ENCODE measurements at places on chromosomes 11 and 22. TPM values are rescaled to one million over a fixed set of nuclear protein-coding genes. Genes with fewer than 3 reads are reported as not detected.

OR2AG1 gene
- total RNA-seq, result not detected

ZNF215 gene
- total RNA-seq, result 2.3 TPM

- H3K27ac ChIP-seq, result no peak overlapping the region
- peak; percentile 82 for DNase-seq
- peaks cover 5% of the 10 kb centered on the region for H3K4me1 ChIP-seq
- no peaks in the 10 kb centered on the region for H3K36me3 ChIP-seq
Measured at GRCh38 chr22:47042116-47042825, 279.8 kb downstream of the TBC1D22A start.

DNA sequence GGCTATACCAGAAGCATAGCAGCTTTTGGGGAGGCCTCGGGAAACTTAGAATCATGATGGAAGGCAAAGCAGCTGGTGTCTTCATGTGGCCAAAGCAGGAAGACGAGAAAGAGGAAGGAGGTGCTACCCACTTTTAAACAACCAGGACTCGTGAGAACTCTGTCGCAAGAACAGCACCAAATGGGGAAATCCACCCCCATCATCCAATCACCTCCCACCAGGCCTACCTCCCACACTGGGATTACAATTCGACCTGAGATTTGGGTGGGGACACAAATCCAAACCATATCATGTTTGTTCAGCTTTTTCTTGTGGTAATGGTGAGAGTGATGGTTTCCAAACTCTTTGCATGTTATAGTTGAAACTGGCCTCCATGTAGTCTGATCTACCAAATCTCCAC lies 32.5 kb upstream of the OR10D3 start:
- no peak overlapping the region for H3K4me3 ChIP-seq
- peaks cover 1% of the 10 kb centered on the region for H3K36me3 ChIP-seq
- no peak overlapping the region for H3K27ac ChIP-seq

DNA sequence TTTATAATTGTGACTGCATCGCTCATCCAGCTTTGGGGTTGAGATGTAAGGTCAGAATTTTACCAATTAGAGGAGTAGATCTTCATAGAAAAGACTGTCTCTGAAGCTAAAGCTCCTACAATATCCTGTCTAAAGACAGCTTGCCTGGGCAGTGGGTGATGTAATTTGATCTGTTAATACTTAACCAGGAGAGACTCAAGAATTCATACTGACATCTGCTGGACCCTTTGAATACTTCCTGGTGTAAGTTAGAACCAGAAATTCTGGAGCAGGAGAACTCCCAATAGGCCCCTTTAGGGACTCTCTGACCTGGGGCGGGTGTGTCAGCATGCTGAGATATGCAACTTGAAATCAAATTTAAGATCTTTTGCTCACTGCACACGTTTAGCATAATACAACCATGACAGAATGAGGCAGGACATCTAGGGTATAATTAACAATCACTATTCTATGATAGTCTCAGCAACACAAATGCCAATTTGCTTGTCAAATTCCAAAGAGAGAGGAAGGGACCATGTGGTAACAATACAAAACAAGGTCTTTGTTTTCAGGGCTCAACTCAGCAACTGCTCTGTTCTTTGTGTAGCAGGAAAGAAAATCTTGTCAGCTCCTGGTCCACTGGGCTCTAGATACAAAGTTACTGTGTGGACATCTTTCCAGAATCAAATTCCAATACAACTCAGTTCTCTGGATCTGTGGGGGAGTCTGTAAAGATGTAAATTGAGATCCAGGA lies 143.9 kb downstream of the INSC start:
- H3K27ac ChIP-seq, result peak overlapping the region; percentile 33
- no peak overlapping the region for H3K4me3 ChIP-seq
- H3K36me3 ChIP-seq, result no peaks in the 10 kb centered on the region

DNA sequence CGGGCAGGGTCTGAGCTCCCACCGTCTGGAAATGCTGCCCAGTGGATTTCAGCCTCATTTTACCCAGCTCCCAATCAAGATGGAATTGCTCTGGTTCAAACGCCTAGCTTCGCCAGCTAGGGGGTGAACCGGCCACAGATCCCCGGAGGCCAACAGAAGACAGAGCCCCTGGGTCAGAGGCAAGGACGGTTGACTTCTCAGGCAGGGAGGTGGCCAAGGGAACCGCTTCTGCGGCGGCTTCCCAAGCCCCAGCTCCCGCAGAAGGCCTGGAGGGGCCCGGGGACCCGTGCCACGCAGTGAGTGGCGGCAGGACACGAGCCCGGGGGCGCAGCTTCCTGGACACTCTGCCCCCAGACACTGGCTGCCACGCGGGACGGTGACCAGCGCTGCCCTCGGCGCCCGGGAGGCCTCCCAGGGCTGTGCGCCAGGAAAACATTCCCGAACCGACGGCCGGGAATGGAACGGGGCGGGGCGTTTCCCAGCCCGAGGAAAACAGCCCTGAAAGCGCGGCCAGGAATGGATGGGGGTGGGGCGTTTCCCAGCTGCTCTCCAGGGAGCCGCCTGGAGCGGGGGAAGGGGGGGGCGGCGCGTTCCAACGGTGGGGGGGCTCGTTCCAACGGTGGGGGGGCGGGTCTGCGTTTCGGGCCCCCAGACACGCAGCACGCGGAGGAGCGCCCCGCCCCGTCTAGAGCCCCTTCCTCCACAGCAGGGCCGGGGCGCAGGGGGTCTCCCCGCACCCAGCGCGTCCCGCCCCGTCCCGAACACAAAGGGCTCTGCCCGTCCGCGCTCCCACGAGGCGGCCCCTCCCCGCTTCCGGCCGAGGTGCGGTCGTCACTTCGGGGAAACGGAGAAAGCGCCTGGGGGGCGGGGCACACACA lies 13.5 kb upstream of the B4GALNT4 start:
- DNase-seq, result peak; percentile 92
- H3K4me3 ChIP-seq, result peak overlapping the region; percentile 43
- H3K4me1 ChIP-seq, result peaks cover 30% of the 10 kb centered on the region
- peak overlapping the region; percentile 92 for H3K27ac ChIP-seq
- peaks cover 2% of the 10 kb centered on the region for H3K27me3 ChIP-seq

GRCh38 chr22:45577746-45578523 lies 75.3 kb downstream of the FBLN1 start:
- no peaks in the 10 kb centered on the region for H3K4me1 ChIP-seq
- no peak overlapping the region for H3K4me3 ChIP-seq
- peak; percentile 92 for DNase-seq
- H3K36me3 ChIP-seq, result peaks cover 3% of the 10 kb centered on the region

DNA sequence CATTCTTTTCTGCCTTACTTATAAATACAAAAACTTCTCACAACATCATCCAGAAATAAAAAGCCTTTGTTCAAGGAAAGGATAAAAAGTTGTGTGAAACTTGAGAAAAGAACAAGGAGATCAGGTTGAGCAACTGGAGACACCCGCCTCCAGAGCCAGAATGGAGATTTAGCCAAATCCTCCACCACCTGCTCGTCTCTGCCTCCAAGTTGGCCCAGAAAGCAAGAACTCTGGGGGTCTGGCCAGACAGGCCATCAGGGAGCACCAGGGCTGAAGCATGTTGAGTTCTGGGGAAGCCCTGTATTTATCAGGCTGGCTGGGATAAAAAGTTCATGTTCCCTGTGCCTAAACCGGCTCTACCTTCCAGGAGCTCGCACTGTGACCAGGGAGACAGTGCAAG lies 14.9 kb downstream of the SMCO4 start:
- H3K36me3 ChIP-seq, result no peaks in the 10 kb centered on the region
- no peak for DNase-seq

- peaks cover 16% of the 10 kb centered on the region for H3K36me3 ChIP-seq
- H3K4me1 ChIP-seq, result peaks cover 33% of the 10 kb centered on the region
- DNase-seq, result no peak
- no peaks in the 10 kb centered on the region for H3K27me3 ChIP-seq
- H3K4me3 ChIP-seq, result no peak overlapping the region
Measured at GRCh38 chr11:86663761-86664160, 8.7 kb downstream of the ME3 start.

DNA sequence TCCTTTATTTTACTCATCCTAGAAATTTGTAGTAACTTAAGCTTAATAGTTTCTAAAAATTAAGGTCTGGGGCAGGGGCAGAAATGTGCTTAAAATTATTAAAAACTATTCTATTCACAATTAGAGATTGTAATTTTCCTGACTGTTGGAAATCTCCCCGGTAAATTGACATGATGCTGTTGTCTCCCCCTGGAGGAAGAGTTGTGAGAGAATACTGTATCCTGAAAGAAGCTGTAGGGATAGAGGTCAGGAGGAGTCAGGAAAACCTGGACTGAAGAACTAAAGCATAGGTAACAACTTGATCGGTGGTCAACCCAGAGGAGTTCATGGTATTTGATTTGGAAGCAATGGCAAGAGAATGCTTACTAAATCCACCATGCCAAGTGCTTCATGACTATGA lies 16.2 kb upstream of the ESAM start:
- H3K4me1 ChIP-seq, result peaks cover 12% of the 10 kb centered on the region
- no peak for DNase-seq
- peaks cover 3% of the 10 kb centered on the region for H3K36me3 ChIP-seq
- H3K27me3 ChIP-seq, result no peaks in the 10 kb centered on the region
- no peak overlapping the region for H3K27ac ChIP-seq

MS4A3 gene
- total RNA-seq, result not detected

CALCA gene
- total RNA-seq, result not detected

DNA sequence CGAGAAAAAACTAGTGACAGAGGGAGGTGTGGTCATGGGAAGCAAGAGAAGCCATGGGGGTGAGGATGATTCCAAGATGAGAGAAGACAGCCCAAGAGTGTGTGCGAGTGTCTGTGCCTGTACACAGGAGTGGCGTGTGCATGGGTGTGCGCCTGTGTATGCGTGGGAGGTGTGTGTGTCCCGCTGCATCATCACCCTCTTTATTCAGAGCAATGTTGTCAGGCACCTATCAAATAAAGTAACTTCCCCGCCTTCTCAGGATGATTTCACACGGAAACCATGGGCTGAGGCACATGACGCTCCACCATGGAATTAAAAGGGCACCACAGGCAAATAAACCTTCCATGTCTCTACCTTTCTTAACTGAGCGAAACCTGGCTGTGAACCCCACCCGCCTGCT lies 24.6 kb downstream of the MS4A10 start:
- no peaks in the 10 kb centered on the region for H3K4me1 ChIP-seq
- H3K27ac ChIP-seq, result no peak overlapping the region
- DNase-seq, result peak; percentile 34
- no peaks in the 10 kb centered on the region for H3K36me3 ChIP-seq
- H3K27me3 ChIP-seq, result peaks cover 32% of the 10 kb centered on the region

DNA sequence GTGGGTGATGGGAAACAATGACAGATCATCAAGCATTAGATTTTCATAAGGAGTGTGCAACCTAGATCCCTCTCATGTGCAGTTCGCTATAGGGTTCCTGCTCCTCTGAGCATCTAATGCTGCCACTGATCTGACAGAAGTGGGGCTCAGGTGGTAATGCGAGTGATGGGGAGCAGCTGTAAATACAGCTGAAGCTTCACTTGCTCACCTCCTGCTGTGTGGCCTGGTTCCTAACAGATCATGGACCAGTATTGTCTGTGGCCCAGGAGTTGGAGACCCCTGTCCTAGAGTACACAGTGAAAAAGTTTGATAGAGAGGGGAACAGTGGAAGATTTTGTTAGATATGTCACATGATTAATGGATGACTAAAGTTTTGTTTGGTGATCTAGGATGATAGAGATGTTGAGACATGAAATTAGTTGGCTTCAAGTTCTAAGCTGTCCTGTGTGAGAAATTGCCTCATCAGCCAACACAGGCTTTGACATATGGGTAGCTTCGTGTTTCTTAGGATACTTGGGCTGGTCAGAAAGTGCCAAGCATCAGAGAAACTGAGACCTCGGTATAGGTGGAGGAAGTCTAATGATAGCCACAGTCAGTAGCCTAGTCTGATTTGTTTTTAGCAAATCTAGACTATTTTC lies 47.4 kb downstream of the ARHGEF12 start:
- peaks cover 2% of the 10 kb centered on the region for H3K36me3 ChIP-seq
- H3K27ac ChIP-seq, result peak overlapping the region; percentile 24
- no peaks in the 10 kb centered on the region for H3K27me3 ChIP-seq
- H3K4me3 ChIP-seq, result no peak overlapping the region

REXO2 gene
- total RNA-seq, result 178 TPM

DNA sequence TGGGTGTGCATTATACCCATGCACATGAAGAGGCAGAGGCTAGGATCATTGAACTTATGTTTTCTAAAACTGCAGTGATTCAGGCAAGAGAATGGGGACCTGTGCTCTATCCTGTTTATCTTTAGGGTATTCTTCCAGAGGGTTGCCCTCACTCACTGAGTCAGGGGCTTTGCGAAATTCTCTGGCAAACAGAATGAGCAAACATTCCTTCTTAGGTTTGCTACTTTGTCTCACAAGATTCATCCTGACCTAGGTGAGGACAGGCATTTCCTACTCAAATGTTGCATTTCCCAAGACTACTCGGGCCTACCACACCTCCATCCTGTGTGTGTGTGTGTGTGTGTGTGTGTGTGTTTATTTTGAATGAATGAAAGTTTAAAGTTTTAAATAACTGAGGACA lies 2.7 kb upstream of the EIF3M start:
- no peaks in the 10 kb centered on the region for H3K36me3 ChIP-seq
- no peak for DNase-seq
- H3K4me3 ChIP-seq, result no peak overlapping the region
- peaks cover 16% of the 10 kb centered on the region for H3K4me1 ChIP-seq

GRCh38 chr11:19560156-19560555 lies 152.5 kb upstream of the NAV2 start:
- H3K36me3 ChIP-seq, result no peaks in the 10 kb centered on the region
- no peak for DNase-seq
- H3K4me1 ChIP-seq, result peaks cover 14% of the 10 kb centered on the region

GRCh38 chr11:16784666-16785065 lies 46.2 kb downstream of the C11orf58 start:
- H3K27me3 ChIP-seq, result no peaks in the 10 kb centered on the region
- peaks cover 16% of the 10 kb centered on the region for H3K4me1 ChIP-seq

- no peaks in the 10 kb centered on the region for H3K36me3 ChIP-seq
- H3K4me3 ChIP-seq, result no peak overlapping the region
- no peak overlapping the region for H3K27ac ChIP-seq
- no peaks in the 10 kb centered on the region for H3K4me1 ChIP-seq
- DNase-seq, result no peak
- peaks cover 31% of the 10 kb centered on the region for H3K27me3 ChIP-seq
Measured at GRCh38 chr22:39723899-39724351, 153.4 kb downstream of the CACNA1I start.

ABCG4 gene
- 2.5 TPM for total RNA-seq
